ENCODE measurements at places on chromosomes 12 and 14.
A peak's percentile ranks its signal among the peaks of the same experiment; 100 is the strongest.

- no peak for DNase-seq
These were observed 166.7 kb upstream of the LHX5 start for GRCh38 chr12:113638460-113638775.

- DNase-seq, result no peak
These were observed 25.2 kb upstream of the PPP1R13B start for GRCh38 chr14:103872481-103873113.

- no peak for DNase-seq
These were observed 92.4 kb downstream of the EML1 start for GRCh38 chr14:99885649-99885958.

DNA sequence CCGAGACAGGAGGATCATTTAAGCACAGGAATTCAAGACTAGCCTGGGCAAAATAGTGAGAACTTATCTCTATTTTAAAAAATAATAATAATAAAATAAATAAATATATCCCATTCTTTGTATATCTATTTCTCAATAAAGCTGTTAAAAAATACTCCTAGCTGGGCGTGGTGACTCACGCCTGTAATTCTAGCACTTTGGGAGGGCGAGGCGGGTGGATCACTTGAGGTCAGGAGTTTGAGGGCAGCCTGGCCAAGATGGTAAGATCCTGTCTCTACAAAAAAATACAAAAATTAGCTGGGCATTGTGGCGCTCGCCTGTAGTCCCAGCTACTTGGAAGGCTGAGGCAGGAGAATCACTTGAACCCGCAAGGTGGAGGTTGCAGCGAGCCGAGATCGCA lies 75.7 kb upstream of the TBX3 start:
- DNase-seq, result no peak

DNA sequence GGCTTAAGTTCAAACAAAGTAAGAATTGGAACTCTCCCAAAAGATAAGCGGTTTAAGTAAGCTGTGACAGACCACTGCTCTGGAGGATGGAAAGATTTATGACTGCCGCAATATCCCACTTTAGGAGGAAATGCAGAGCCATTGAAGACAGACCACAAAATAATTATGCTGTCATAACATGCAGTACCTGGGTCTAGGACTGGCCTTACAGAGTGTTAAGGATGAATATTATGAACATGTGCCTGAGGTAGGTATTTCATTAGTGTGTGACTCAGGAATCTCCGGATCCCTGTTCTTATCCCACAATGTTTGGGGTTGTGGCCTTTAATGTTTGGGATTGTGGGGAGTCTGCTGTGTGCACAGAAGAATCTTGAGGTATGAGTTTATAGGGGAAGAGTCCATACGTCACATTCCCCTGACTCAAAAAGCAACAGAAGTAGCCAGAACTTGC lies 114.9 kb downstream of the SAMD4A start:
- DNase-seq, result no peak

GRCh38 chr12:26233631-26234030 lies 38.3 kb downstream of the SSPN start:
- no peak for DNase-seq

GRCh38 chr14:82935691-82936090 lies 1402.0 kb upstream of the SEL1L start:
- DNase-seq, result no peak

DNA sequence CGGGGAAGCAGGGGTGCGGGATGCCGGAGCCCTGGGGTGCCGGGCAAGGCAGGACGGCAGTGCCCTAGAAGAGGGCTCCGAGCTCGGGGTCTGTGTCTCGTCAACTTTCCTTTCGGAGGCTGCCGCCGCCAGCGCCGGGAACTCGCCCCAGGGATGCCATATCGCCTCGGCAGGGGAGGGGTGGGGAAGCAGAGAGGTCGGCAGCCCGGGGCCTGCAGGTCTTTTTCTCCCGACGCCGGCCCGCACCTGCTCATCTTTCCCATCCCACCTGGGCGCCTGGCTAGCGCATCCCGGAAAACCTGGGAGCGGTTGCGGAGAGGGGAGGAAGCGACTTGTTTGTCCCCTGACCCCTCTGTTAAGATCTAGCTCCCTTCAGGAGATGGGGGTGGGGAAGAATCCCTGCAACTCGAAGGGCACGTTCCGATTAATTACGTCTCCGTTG lies 547 bp downstream of the CNTN1 start:
- no peak for DNase-seq

DNA sequence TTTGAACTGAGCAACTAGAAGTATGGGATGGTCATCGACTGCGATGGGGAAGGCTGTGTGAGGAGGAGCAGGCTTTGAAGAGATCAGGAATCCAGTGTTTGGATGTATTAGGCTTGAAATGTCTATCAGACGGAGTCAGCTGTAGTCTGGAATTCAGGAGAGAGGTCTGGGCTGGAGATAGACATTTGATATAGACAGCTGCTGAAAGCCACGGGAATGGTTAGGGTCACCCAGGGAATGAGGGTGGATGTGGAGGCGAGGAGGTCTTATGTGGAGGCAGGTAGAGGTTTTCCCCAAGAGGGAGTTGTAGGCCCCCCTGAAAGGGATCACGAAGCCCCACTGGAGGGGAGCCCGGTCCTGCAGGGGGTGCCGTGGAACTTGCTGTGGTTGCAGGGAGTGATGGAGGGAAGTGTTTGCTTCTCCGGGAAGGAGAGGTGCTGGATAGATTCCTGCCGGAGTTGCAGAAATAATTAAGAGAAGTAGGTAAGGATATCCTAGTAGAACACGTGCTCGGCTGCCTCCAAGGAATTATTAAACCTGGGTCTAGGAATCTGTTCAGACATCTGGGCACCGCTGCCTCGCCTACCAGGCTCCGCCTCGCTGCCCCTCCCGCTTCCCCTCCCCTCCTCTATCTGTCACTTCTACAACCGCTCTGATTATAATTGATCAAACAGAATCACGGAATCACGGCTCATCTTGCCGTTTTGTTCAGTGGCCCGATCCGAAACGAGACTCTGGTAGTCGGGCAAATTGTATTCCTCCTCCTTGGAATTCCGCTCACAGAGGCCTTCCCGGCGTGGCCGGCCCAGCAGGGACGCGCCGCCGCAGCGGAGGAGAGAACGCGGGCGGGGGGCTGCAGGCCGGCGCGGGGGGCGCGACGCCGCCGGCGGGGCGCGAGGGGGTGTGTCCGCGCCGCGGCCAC lies 826 bp upstream of the CACNA1C start:
- DNase-seq, result no peak

DNA sequence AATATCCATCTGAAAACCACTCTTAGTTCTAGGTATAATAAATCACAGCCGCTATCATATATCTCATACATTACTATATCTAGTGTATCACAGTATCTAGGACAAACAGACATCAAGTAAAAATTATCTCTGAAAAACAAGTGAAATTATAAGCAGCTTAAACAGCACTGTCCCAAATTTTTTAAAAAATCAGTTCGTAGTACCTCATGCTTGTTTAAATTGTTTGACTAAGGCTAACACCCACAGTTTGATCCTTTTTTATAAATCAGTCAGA lies 33.9 kb downstream of the CDK17 start:
- DNase-seq, result no peak

GRCh38 chr12:63419154-63419553 lies 249.1 kb downstream of the DPY19L2 start:
- no peak for DNase-seq

DNA sequence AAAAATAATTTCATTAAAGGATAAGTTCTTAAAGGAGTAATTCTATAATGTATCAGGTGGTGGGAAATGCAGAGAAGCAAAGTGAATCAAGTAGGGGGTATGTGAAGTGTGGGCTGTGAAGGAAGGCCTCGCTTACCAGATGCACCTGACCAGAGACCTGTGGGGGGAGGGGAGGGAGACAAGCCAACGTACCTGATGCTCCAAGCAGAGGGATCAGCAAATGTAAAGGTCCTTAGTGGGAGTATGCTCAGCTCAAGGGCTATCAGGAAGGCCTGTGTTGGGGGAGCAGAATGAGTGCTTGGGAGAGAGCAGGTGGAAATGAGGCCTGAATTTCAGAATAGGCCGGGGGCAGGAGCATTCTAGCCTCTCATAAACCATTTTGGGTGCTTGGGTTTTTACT lies 57.1 kb downstream of the ANO4 start:
- no peak for DNase-seq

- no peak for DNase-seq
These were observed 214.0 kb upstream of the GARIN2 start for GRCh38 chr14:66975251-66975650.

- no peak for DNase-seq
These were observed 4.0 kb upstream of the PPP4R4 start for GRCh38 chr14:94170136-94170535.

GRCh38 chr12:131591136-131591535 lies 119.8 kb upstream of the SFSWAP start:
- DNase-seq, result no peak

GRCh38 chr12:114757684-114758325 lies 73.8 kb upstream of the TBX3 start:
- DNase-seq, result no peak

DNA sequence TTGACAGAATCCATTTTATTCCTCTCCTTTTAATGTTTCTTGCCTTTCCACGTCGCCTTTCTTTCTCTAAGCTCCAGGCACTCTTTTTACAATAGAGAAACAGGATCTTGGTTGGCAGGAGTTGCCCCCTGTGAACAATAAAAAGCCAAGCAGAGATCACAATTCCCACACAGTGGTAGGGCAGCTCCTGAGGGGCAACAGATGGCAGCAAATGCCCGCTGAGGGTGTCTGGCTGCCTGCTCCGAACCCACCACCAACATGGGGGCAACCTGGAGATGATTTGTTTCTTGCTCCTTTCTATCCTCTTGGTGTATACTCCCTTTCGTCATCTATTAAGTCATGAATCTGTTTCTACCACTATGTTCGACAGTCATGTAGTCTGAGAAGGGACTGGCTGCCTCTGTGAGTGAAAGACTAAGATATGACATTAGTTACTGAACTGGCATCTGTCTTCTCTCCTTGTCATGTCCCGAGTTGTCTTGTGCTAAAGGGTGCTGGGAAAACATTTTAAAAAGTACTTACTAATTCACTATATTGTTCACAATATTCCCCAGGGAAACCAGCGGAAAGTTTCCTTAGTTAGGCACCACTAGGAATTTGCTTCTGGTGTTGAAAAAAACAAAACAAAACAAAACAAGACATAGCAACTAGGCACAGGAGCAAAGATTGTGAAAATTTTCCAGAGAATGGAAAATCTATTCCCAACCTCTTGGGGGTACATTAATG lies 170.1 kb downstream of the STXBP6 start:
- no peak for DNase-seq

GRCh38 chr12:132546647-132547046 lies 56.7 kb downstream of the FBRSL1 start:
- DNase-seq, result no peak

- DNase-seq, result no peak
These were observed 90.3 kb downstream of the RPS6KA5 start for GRCh38 chr14:90970167-90970600.

DNA sequence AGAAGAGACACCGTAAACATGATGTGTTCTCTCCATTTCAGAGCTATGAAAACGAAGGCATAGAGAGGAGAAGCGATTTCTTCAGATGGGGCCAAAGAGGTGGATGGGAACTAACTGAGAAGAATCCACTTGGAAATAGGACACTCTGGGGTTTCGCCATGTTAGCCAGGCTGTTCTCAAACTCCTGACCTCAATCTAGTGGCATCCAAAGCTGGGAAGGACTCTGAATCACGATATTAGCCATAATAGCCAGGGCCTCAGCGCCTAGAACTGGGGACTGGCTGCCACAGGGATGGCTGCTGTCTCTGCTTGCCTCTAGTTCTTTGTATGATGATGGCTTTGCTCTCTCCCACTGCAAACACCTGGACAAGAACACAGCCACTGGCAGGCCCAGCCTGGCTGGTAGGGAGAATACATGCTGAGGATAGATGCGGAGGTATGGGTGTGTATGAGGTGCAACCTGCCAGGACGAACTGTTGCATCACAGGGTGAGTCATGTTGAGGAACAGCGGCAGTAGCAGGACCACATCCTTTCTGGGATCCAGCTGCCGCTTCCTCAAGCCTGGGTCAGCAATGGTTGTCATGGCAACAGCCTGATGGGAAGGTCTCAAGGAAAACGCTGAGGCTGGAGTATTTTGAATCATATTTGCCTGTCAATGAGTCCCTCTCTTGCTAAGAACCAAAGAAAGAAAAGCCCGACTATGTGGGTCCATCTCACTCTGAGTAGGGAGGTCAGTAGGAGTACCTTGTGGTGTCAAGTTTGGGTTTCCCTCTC lies 31.1 kb downstream of the CCDC177 start:
- DNase-seq, result peak; percentile 30

DNA sequence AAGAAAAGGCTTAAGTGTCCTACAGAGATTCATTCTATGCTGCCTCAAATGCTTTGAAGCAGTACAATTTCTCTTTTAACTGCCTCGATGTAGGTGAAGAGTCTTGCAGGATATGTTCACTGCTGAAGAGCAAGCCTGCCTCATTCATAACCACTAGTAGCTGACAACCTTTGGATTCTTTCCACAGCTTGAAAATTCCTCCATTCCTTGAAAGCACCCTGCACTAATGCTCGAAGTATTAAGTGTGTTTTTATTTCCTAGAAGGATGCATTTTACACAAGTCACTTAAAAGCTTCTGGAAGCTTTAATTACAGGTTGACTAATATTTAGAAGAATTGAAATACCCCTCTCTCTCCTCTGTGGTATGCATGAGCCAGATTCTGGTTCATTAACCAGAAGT lies 429.4 kb downstream of the DIO2 start:
- DNase-seq, result no peak

GRCh38 chr12:54759751-54760150 lies 94.6 kb upstream of the MUCL1 start:
- no peak for DNase-seq

DNA sequence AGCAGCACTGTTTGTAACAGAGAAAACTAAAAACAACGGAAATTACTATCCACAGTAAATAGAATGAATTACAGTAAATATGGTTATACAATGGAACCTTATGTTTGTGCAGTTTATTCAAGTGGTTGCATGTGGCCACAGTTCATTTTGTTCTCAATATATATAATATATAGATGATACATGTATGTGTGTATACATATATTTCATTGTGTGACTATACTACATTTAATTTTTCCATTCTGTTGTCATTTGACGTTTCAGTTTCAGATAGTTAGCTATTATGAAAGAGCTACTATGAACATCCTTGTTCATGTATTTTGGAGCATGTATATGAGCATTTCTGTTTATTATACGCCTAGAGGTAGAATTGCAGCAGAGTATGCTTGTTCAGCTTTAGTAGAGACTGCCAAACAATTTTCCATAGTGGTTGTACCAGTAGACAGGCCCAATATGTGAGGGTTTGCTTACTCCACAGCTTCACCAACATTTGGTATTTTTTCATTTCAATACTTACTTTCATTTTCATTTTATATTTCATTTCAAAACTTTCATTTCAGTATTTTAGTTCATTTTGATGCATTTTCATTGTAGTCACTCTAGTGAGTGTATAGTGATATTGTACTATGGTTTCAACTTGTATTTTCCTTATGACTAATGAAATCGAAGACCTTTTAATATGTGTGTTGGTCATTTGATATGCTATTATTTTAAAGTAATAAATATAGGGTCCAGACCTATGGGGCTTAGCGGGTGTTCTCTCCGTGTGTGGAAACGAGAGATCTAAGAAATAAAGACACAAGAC lies 141.5 kb upstream of the FGD4 start:
- DNase-seq, result no peak

DNA sequence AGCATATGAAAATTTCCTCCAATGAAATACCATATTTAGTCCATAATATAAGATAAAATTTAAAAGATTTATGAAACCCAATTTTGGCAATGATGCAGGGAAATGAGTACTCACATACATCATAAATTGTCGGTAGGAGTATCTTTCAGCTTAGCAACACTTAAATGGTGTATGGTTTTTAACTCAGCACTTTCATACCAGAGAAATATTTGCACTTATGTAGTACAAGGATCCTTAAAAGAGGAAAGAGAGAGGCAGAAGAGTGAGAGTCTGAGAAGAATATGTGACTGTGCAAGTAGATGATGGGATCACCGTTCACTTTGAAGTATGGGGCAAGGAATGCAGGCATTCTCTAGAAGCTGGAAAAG lies 379.3 kb upstream of the DCN start:
- no peak for DNase-seq
